ENCODE measurements at places on chromosomes 2 and 18.

DNA sequence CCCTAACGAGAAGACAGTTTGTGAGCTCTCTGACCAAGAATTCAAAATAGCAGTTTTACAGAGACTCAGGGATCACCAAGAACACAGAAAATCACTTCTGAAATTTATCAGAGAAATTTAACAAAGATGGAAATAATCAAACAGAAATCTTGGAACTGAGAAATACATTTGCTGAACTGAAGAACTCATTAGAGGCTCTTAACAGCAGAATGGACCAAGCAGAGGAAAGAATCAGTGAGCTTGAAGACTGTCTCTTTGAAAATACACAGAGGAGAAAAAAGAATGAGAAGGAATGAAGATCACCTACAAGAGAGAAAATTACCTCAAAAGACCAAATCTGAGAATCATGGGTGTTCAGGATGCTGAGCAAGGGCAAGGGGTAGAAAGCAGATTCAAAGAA lies 29.7 kb downstream of the ASB1 start:
- no peak for DNase-seq

- no peak for DNase-seq
These were observed 156.4 kb downstream of the AQP4 start for GRCh38 chr18:26708806-26709716.

- peak; percentile 9 for DNase-seq
These were observed 28.6 kb downstream of the MIB1 start for GRCh38 chr18:21769206-21769605.

DNA sequence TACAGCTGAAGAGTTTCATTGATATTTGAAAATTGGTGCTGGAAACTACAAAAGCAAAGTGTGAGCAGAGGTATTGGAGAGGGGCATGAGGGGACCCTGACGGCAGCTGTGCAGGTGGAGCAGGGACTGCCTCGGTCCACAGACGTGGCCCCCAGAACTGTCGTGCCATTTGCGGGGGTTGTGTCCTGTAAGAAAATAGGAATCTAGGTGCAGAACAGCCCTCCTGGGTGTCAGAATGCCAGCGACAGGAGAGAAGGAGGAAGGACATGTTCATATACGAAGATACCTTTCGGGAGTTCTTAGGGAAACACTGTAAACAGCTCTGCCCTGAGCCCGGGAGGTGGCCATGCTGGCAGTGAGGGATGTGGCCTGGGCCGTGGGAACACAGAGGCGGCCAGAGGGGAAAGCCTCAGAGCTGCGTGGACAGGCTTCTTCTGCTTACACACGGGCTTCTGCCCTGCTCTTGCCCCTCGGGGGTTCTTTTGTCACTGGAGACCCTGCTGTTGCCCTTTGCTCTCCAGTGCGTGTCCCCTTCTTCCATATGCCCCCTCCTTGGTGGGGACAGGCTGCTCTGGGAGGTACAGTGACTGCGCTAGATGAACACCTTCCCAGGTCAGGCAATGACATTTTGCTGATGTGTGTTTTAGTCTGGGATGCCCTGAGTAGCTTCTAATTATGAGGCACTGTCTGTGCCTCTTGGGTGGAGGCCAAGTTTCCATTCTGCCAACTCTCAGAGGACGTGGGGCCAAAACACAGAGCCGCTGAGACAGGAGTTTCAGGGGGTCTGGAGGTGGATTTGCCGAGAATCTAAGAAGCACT lies 81.9 kb upstream of the TXNDC2 start:
- DNase-seq: no peak

Data from GM04504 (cell line).